ENCODE measurements at places on chromosomes 11 and 22.

DNA sequence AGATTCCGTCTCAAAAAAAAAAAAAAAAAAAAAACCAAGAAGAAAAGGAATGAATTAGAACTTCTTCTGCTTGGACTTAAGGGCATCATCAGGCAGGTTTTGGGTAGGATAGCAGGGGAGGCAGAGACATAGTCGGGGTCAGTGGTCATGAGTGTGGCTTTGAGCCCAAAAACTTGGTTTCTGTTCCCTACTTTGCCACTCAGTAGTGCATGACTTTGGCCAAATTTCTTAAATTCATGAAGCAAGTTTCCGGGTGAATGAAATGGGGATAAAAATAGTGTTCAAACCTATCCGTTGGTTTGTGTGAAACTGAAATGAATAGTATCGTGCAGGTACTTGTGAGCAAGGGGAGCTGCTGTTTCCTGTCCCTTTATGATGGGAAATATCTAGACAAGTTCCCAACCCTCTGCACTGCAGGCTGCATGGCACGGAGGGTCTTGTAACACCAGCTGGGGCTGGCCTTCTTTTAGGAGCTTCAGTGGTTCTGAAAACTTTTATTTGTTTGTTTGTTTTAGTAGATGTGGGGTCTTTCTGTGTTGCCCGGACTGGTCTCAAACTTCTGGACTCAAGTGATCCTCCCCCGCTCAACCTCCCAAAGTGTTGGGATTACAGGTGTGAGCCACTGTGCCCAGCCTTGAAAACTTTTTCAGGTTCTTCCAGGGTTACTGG, 18.4 kb downstream of the NEAT1 start:
- no peak for DNase-seq

DNA sequence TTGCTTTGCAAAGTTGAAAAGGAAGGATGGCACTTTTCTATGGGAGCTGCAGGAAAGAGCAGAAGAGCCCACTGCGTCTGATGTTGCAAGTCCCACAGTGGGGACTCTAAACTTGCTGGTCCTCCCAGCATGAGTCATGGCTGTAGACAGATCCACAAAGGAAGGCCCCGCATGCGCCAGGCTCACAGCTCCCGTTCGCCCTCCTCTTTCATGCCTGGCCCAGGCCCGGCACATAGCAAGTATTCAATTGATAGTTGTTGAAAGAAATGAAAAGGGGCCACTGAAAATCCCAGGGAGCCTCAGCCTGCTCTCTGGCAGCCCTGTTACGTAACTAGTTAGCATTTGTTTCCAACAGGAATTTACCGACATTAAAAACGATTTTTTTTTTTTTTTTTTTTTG, 18.9 kb downstream of the AP1B1 start:
- peak; percentile 35 for DNase-seq

- DNase-seq: no peak
Observed at GRCh38 chr11:61489833-61490721, 18.5 kb upstream of the LRRC10B start.

GRCh38 chr11:61477727-61478148, 30.8 kb upstream of the LRRC10B start:
- peak; percentile 72 for DNase-seq

GRCh38 chr22:45008751-45009605, 827 bp downstream of the PHF21B start:
- peak; percentile 56 for DNase-seq

DNA sequence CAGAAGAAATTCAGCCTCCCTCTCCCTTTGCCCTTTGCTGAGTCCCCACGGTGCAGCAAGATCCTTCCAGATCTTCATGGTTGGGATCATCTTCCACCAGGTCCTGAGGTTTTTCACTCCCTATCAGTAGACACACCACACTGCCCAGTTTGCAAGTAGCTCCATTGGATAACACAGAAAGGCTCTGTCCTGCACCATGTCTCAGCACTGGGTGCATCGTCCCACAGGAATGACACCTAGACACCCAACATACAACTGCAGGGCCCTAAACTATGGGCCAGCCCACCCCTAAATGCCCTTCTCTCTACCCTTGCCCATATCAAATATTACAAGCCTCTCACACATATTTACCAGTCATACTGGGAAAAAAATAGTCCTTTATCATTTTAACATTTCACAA, 9.4 kb downstream of the KLHL22 start:
- no peak for DNase-seq

DNA sequence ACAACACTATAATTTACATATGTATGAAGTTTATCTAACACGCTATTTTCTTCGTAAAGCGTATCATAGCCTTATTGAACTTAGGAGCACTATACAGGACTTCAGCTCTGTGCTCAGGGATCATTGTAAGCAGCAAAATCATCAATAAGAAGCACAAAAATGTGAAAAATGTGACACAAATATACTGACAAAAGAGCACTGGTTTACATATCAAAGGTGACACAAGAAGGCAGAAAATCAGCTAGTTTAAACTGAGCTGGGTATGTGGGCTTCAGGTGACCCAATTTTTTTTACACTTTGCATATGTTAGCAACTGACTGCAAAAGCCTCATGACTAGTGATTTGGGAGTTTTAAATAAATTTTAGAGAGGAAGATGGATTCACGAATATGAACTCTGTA, 215.2 kb upstream of the CHORDC1 start:
- DNase-seq: no peak
